GM19239 (cell line): ENCODE measurements at places on chromosomes 7 and 10.

DNA sequence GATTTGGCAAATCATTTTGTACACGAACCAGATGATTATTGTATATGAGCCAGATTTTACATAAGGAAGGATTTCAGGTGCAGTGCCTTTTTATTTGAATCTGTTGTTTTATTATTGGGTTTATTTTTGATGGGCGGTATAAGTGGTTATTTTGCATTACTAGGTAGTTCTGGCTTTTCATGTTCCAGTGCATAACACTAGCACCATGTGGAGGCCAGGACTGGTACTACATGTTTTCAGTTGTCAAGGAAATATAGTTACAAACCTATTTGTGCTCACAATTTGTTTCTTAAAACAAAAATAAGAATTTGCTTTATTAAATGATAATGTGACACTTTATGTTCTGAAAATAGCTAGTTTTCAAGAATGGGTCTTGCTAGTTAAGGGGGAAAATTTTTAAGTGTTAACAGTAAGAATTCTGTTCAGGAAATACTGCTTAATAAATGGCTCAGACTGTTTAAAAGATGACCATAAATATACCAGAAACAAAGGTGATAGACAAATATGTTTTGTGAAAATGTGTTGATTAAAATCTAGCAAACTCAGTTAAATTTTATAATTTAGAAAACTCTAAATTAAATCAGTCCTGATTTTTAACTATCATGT is 7.1 kb upstream of the SEMA3E start:
- no peak for DNase-seq

DNA sequence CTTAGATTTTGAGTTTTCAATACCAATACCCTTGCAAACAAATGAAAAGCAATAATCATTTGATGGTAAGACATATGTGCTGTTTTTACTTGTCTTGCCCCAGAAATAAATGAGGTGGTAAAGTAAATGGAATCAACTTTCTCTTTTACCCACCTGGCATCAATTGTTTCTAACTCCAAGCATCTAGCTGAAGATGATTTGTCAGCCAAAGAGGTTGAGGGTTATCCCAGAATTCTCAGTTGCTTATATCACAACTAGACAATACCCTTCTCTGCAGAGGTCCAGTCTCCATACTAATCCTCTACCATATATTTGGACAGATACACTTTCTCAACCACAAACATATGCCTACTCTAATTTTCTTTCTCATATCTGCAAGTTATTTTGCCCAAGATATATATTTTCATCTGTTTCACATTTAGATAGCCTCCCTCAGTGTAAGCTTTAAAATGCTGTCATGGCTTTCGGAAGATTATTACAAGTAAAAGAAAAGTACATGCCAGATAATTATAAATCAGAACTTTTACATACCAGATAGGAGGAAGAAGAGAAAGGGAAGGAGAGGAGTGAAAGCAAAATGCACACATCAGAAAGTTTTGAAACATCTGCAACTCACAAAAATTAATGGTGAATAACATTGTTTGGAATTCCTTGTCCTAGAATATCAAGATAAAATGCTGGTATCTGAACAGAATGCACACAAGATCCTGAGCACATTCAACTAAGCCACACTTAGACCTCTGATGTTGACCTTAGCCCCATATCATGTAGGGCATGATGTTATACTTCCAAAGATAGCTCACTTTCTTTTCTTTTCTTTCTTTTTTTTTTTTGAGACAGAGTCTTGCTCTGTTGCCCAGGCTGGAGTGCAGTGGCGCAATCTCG is 146.6 kb downstream of the REEP3 start:
- DNase-seq: no peak

- DNase-seq: peak; percentile 23
These were observed 3.5 kb downstream of the NRCAM start for GRCh38 chr7:108452707-108453106.

- no peak for DNase-seq
These were observed 271.2 kb downstream of the SNX10 start for GRCh38 chr7:26562841-26563240.

- DNase-seq: no peak
These were observed 24.9 kb upstream of the SFRP5 start for GRCh38 chr10:97796651-97797050.

- DNase-seq: peak; percentile 1
These were observed 101.4 kb downstream of the SEMA3E start for GRCh38 chr7:83547526-83547925.

GRCh38 chr7:138396251-138397070 is 63.6 kb upstream of the TRIM24 start:
- peak; percentile 48 for DNase-seq

GRCh38 chr7:126535176-126535575 is 717.6 kb downstream of the GRM8 start:
- DNase-seq: no peak

- DNase-seq: no peak
These were observed 52.0 kb downstream of the PTEN start for GRCh38 chr10:87915406-87915805.
